RWPE1 (cell line): ENCODE measurements at places on chromosomes 7 and 10.
A peak's percentile ranks its signal among the peaks of the same experiment; 100 is the strongest.

- DNase-seq = no peak
Observed at GRCh38 chr7:32937344-32938174, 19.7 kb upstream of the FKBP9 start.

- peak; percentile 53 for DNase-seq
Observed at GRCh38 chr7:7183061-7183837, 905 bp downstream of the C1GALT1 start.

GRCh38 chr10:16184096-16184597, 252.7 kb upstream of the PTER start:
- DNase-seq = no peak

- DNase-seq = no peak
Observed at GRCh38 chr7:4302203-4302905, 379.7 kb upstream of the FOXK1 start.

DNA sequence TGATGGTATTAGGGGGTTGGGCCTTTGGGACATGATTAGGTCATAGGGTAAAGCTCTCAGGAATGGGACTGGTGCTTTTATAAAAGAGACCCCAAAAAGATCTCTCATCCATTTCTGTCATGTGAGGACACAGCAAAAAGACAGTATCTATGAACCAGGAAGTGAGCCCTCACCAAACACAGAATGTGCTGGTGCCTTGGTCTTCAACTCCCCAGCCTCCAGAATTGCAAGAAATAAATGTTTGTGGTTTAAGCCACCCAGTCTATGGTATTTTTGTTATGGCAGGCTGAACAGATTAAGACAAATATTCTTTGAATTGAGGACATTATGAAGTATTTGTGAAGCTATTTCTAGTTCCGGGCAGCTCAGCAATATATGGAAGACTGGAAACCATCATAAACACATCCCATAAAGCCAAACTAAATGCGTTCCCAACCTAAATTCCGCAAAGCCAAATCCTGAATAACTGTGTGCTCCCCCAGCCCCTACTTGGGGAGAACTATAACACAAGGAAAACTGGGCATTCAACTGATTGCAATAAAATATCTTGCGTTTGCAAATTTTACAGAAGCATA, 153.7 kb downstream of the GALNT17 start:
- no peak for DNase-seq

GRCh38 chr7:134443396-134444070, 15.4 kb downstream of the AKR1B1 start:
- peak; percentile 34 for DNase-seq

DNA sequence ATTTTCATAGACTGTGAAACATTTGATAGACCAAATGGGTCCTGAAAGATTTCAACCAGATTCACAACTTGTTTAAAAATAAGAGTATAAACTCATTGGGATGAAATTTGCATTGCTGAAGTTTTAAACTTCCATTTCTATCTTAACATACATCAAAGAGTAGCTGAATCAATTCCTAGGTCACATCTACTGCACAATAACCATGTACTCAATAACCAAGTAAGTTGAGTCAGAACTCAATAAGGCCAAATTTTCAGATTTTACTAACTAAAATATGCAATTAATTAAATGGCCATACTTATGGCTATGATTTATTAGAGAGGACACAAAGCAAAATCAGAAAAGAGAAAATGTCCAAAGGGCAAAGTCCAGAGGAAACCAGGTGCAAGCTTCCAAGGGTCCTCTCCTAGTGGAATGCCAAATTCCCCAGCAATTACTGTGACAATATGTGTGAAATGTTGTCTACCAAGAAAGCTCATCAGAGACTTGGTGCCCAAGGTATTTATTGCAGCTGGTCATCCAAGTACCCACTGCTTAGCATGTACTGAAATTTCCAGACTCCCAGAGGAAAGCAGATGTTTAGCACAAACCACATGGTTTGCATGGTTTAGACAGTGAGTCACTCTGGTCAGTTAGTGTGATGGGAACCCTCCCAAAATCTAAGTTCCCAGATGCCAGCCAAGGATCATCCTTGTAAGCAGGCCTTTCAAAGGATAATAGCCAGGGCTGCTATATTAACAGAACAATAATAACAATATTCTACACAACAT, 238.9 kb downstream of the IPMK start:
- DNase-seq = peak; percentile 26

DNA sequence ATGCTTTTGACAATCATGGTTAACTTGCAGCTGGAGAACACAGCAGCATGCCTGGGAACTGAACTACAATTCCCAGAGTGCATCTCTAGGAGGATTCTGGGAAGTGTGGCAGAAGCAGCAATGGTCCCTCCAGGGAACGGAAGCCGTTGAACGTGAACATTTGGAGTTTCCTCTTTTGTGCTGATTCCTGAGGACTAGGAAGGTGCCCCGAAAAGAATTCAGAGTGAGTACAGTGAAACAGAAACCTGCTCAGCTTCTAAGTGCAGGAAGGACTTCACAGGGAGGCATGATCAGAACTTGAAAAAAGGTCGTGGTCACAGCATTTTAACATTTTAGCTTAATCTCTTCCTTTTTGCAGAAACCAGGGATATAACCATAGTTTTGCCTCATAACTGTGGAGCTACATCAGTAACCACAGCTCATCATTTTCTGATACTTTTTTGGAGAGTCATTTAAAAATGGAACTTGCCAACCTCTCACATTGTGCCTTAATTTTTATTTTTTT, at the start of gene NUDT13:
NUDT13 (plus strand) TSS at position 111 of the 505 bp plus-strand sequence. CDS start 3,911 bp downstream, outside the sequence.
- DNase-seq = peak; percentile 63

DNA sequence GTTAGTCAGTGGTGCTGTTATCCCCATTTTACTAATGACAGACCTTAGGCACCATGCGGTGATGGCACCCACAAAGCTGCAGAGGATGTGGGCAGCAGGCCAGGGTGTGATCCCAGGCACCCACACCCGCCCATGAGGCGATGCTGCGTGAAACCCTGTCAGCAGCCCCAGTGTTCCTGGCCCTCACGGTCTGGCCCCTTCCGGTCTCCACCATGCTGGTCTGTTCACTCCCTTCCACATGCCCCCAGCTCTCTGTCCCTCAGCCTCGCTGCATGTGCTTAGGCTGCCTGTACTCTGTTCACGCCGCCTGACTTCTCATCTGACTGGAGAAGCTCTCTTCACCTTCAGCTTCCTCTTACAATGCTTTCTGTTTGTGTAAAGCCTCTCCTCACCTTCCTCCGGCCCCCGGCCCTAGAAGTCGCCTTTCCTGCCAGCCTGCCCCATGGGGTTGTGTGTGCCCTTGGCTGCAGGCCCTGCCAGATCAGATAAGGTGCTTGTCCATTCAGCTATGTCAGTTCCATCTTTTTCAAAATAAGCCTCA, 17.6 kb upstream of the ORAI2 start:
- no peak for DNase-seq

DNA sequence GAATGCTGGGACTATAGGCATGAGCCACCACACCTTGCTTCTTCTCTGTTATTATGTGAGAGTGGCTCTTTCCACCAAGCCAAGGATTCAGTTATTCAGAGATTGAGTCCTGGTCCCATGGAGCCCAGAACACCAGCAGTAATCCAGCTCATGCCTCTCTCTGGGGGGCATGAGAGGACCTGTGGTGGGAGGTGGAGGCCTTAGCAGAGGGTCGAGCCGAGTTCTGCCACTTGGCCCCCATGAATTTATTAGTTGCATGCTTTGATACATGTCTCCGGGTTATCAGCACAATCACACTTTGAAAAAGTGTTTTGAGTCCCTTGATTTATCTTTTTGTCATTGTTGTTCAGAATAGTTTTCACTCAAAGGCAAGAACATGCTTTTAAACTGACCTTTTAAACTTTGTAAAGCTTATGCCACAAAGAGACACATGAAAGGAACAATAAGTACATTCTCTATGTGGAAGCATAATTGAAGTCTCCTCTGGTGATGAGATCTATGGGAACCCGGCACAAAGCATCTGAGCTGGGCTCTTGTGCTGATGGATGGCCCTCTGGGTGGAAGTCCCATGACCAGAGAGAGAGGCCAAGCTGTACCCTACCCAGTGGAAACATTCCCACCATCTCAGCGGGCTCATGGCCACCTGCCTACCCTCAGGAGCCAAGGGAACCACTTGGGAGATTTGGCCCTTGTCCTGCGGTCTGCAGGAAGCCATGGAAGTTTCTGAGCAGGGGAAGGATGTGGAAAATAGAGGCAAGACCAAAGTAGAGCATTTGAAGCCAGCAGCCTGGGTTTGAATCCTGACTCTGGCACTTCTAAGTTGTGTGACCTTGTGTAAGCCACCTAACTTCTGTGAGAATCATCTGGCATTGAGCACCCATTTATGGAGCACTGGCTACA, 53.9 kb downstream of the MINDY4 start:
- no peak for DNase-seq

GRCh38 chr10:30990351-30990750, 41.3 kb downstream of the ZNF438 start:
- DNase-seq = no peak

DNA sequence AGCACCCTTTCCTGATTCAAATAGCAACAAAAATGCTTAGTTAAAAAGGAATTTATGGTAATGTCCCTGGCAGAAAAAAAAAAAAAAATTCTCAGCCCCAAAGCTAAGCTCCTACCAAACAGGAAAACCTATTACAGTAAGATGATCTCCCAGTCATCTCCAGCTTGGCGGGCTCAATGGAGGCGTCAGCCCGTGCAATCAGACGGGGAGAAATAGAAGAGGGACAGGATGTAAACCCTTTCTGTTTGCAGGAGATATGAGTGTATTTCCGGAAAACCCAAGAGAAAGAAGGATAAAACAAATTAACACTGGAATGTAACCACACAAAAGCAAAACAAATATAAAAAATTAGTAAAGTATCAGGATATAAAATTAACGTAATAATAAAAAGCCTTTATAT, 242.8 kb downstream of the TCERG1L start:
- no peak for DNase-seq

DNA sequence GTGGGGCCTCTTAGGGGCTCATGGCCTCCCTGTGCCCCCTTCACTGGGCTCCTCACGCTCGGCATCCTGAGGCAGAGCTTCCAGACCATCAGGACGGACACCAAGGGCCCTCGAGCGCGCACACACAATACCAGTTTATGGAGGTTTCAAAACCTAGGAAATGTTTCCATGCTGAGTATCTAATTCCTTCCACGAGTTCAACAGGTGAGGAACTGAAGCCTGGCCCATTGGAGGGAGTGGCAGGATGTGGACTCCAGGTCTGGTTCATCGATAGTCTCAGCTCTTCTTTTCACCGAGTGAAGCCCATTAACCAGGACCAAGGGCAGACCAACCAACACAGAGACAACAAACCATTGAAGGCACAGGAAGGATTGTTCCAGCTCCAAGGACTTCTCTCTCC, 336.7 kb upstream of the SHH start:
- DNase-seq = no peak

DNA sequence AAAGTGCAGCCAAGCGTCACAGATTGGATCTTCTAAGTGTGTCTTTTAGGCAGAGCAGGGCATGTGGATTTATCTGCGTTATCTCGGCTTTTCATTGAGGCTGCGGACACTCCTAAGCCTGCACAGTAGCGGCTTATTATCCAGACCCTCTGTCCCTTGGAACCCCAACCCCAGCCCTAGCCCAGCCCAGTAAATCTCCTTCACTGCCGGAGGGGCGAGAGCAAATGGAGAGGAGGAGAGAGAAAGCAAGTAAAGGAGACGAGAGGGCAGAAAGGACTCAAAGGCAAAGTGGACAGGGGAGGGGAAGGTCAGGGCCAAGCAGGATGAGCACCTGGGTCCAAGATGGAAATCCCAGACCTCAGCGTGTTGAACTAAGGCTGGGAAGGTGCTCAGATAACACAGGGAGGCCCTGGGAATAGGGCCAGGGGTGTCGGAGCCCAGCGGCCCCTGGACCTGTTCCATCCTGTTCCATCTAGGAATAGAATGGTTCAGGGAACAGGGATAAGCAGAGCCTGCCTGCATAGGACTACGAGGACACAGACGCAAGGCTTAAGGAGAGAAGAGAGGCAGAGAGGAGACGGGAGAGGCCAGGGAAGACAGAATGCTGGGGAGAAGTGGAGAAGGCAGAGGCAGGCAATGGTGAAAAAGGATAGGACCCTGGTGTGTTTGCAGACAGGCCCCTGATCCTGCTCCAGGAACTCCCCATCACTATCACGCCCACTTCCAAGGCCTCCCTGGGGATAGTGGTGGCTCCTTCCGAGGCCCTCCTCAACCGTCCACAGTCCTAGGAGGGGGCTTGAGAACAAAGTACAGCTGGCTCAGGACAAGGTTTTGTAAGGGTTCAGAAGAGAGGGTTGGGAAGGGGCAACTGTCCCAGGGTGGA, 99.6 kb downstream of the CHST15 start:
- DNase-seq = no peak

DNA sequence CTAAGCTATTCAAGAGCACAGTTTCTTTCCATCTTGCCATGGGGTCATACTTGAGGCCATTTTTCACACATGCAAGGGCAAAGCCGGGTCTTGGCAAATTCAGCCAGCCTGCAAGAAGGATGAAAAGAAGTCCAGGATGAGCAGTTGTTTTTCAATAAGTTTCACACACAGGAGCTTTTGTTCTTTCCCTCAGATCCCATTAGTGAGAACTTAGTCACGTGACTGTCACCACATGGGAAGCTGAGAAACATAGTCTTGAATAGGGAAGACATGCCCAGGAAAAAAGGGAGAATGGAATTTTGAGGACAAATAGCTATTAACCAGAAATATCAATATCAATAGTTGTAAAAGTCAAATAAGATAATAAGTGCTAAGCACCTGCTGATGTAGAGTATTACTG, 137.7 kb downstream of the AHR start:
- no peak for DNase-seq

- DNase-seq = no peak
Observed at GRCh38 chr10:128664729-128665128, 538.5 kb upstream of the MKI67 start.

DNA sequence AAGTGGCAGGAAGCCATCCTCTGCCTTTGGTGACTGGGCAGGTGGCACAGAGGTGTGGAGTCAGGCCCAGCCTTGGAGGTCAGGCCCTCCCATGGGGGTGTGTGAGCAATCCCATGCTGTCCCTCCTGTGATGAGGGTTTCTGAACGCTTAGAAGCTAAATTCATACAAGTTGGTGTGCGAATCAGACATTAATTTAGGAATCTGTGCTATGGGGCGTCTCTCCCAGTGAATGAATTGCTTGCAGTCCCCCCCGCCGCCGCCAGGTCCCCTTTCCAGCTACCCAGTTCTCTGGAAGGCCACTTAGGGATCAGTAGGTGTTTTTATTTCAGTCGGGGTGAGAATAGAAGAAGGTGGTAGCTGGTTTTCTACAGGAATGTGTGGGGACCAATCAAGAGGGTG, 37.5 kb downstream of the LRRC18 start:
- no peak for DNase-seq

DNA sequence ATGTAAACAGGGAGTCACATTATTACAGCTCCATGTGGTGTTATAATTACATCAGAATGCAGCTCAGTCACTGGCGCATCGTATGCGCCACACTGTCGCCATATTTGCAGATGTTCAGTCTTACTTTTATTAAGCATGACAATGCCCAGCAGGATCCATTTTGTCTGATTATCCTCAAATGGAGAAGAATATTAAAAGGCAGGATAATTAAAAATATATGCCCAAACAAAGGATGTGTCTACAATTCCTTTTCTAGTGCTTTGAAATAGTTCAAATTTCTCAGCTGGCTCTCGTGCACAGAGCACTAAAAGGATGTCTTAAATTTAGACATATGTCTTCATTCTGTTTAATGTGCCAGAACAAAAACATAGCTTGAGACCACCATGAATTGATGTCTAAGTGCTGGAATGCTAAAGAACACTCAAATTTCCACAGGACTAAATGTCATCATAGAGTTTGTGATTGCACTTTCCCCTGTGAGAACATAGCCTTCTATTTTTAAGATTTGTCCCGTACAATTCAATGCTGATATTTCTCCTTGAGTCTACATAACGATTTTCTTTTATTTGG, 168.0 kb downstream of the DKK1 start:
- no peak for DNase-seq

- DNase-seq = no peak
Observed at GRCh38 chr10:4373098-4373497, 452.9 kb upstream of the AKR1E2 start.
